ENCODE measurements at places on chromosomes 16 and 17.

- no peak for DNase-seq
These were observed 223.0 kb downstream of the SNX29 start for GRCh38 chr16:12199524-12199923.

GRCh38 chr17:70658840-70659239 is 489.5 kb downstream of the KCNJ2 start:
- no peak for DNase-seq

GRCh38 chr16:56983211-56983751 is 6.1 kb upstream of the NLRC5 start:
- no peak for DNase-seq

DNA sequence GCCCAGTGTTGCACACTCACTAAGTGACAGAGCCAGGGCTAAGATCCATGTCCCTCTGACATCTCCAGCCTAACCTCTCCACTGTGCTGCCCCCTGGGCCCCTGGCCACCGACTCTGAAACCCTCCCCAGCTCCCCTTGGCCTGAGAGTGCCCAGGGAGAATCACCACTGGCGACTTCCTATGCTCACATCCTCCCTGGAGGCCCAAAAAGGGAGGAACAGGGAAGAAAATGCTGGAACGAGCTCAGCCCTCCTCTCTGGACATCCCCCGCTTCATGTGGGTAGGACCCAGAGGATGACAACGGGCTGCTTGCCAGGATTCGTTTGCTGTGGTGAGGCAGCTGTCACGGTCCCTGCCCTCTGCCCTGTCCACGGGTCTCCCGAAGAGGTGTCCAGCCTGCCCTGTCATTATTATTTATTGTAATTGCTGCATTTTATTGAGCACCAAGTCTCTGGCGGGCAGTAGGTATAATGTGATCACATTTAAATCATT is 153.5 kb upstream of the RPL38 start:
- no peak for DNase-seq

DNA sequence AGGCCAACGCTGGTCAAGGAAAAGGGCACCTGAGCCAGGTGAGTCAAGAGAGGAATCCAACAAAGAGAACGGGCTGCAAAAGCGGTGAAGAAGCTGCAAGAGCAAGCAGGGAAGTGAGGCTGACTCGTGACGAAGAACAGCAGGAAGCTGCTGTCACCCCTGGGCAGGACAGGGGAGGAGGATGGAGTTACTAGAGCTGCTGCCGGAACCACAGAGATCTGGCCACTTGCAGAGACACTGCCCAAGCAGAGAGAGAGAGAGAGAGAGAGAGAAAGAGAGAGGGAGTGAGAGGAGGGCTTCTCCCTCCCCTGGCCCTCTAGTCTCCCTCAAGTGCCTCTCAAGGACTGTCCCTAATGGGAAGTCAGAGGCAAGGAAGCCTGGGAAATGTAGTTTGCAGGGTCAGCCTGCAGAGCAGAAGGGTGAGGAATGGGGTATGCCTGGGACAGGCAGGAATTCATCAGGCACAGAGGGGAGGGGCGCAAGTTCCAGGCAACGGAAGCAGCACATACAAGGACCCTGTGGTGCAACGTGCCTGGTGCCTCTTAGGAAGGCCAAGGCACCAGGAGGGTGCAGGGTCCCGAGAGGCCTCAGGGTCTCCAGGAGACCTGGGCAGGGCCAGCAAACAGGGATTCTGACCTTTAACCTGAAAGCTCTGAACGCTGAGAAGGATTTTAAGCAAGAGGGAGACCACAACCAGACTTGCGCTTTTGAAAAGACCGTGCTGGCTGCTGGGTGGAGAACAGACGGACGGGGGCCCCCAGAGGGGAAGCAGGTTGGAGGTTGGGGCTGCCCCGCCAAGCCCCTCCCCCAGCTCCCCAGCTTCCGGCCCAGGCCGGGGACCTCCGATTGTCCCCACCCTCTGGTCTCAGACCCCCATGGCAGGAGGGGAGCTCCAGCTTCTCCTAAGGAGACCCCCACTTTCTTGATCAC is 45.8 kb upstream of the CIBAR2 start:
- no peak for DNase-seq

DNA sequence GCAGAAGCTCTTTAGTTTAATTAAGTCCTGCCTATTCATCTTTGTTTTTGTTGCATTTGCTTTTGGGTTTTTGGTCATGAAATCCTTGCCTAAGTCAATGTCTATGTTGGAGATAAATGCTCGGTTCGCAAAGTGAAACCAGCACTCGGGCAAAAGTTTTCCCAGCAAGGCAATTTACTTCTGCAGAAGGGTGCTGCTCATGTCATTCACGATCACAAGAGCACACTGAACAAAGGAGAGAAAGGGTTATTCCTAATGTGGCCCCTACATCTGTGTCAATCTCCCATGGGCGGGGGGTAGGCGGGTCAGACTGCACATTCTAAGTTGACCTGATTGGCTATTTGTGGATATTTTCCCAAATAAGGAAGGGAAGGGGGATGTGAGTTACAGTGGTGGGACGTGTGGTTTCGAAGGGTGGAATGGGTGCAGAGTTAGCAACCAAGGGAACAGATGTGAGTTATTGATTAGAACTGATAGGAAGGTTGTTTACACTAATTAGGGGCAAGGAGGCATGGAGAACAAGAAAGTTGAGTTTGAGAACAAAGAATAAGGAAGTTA is 23.0 kb downstream of the ATF7IP2 start:
- peak; percentile 17 for DNase-seq

DNA sequence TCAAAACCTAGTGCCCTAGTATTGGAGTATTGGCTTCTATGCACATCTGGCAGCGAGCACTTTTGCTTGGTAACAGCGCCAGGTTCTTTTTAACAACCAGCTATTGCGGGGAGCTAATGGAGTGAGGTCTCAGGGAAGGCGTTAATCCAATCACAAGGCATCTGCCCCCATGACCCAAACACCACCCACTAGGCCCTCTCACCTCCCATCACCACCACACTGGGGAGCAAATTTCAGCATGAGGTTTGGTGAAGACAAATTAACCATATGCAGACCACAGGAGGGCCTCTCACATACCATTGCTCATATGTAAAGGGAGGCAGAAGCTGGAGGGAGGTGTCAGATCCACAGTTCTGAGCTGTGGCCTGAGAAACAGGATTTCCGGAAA is 893 bp upstream of the ODF4 start:
- no peak for DNase-seq

DNA sequence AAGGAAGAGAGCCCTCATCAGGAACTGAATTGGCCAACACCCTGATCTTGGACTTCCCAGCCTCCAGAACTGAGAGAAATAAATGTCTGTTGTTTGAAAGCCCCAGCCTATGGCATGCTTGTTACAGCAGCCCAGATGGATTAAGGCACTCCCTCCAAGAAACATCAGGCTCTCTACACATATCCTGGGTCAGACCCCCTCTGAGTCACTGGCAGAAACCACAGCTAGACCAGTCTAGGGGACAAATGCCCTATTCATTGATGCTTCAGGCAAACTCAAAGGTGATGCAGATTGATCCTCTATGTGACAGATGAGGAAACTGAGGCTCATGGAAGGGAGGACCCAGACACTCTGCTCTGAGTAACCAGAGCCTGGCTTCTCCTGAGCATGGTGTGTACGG is 116.8 kb downstream of the WSCD1 start:
- no peak for DNase-seq

DNA sequence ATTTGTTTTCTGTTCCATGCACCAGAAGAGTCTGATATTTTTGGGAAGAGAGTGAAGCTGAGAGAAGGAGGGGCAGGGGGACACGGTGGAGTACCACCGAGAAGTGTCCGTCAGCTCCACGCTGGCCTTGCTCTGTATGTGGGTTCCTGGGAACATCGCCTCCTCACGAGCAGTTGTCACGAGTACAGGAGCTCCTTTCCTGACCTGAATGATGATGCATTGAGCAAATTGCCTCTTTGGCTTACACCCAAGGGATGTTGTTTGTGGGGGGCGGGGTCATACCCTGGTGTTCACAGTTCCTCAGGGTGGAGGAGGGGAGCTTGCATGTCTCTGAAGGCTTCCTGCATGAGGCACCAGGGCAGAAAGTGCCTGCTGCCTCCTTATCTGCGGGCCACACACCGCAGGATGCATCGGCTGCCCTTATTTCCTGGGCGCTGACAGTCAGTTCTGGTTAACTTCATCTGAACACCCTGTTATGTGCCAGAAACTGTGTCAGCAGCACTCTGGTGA is 36.2 kb downstream of the RGS9 start:
- peak; percentile 88 for DNase-seq

- DNase-seq, result no peak
These were observed 46.3 kb downstream of the ERN1 start for GRCh38 chr17:64083563-64084085.

GRCh38 chr17:17907469-17907868 is 64.7 kb downstream of the TOM1L2 start:
- DNase-seq, result no peak

DNA sequence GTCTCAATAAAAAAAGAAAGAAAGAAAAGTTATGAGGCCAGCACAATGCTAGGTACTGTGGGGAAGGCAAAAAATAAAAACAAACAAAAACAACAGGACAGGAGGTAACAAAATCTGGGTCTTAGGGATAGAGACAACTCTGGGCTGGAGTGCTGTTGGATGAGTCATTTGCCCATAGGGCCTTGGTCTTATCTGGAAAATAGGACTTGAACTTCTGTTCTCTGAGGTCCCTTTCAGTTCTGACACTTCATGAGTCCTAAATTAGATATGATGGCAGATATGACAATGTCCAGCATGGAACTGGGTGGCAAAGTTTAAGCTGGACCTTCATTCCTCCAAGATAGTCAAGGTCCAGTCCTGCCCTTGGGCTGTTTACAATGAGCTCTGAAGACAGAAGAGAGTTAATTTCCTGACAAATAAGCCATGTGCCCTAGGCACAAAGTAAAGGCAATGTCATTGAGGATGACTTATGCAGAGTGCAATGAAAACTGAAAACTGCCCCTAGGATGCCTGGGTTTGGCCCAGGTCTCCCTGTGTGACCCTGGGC is 8.9 kb upstream of the HDAC5 start:
- DNase-seq, result no peak

DNA sequence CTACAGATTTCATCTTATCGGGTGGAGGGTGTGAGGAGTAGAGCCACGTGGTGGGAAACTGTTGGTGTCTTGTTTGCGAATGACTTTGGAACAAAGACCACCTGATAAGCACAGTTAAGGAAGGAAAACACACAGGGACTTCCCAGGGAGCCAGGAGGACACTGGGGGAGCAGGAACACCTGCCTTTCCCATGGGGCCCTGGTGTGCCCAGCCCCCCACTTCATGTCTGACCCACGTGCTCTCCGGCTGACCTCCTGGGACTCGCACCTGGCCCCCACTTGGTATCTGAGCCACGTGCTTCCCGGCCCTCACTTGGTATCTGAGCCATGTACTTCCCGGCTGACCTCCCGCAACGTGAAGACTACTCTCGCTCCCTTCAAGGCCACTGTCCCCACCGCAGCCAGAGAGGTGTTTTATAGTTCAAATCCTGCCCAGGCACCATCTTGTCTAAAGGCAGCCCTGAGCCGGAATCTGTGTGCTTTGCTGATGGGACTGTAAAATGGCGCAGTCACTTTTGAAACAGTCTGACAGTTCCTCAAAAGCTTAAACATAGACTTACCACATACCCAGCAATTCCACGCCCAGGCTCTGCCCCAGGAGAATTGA is 5.4 kb upstream of the CSNK1D start:
- no peak for DNase-seq

GRCh38 chr16:69554495-69554894 is 11.3 kb upstream of the NFAT5 start:
- DNase-seq, result no peak

DNA sequence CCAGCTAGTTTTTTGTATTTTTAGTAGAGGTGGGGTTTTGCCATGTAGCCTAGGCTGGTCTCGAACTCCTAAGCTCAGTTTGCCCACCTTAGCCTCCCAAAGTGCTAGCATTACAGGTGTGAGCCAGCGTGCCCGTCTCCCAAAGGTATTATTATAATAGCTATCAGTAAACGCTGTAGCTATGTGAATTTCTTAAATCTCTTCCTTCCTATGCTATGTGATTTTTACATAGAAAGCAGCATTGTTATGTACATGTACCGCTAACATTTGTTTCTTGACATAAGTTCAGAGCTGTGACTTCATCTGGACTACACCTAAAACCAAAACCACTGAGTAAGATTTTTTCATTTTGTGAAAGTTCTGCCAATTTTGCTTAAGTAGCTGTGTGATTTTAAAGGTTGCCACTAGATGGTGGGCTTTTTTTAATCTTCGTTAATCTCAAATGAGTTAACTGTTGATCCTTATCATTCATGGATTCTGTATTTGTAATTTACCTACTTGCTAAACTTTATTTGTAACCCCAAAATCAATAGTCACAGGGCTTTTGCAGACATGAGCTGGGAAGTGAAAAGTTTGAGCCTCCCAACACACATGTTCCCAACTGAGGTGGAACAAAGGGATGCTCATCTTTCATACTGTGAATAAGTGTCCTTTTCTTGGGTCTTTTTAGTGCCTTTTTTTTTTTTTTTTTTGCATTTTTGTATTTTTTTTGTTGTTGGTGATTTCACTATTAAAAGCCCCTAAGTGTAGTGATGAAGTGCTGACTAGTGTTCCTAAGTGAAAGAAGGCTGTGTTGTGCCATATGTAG is 21.9 kb downstream of the PRKAR1A start:
- DNase-seq, result peak; percentile 43

DNA sequence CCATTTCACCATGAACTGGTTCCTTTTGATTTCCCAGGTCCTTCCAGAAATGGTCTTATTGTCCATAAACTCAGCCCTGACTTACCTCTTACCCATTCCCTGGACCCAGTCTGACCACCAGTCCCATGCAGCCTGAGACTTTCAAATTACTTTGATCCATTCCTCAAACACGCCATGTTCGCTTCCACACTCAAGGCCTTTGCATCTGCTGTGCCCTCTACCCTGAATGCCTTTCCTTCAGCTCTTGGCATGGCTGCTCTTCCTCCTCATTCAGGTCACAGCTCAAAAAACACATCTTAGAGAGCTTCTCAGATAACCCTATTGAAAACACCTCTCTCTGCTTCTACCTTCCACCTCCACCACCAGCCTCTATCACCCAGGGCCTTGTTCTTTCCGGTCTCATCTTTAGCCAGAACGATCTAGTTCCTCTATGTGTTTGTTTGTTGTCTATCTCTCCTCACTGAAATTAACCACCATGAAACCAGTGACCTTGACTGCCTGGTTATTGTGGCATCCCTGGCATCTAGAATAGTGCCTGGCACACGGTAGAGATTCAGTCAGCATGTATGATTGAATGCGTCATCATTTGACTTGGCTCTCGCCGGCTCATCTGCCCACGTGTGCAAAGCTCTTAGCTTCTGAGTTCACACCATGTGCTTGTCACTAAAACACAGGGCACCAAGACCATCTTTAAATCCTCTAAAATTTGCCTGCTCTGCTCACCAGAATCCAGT is 12.8 kb downstream of the CRYM start:
- no peak for DNase-seq

GRCh38 chr17:1149869-1150268 is 29.9 kb downstream of the ABR start:
- no peak for DNase-seq

All from fibroblast of pulmonary artery (primary cell).